ENCODE measurements at places on chromosomes 11 and 22.

DNA sequence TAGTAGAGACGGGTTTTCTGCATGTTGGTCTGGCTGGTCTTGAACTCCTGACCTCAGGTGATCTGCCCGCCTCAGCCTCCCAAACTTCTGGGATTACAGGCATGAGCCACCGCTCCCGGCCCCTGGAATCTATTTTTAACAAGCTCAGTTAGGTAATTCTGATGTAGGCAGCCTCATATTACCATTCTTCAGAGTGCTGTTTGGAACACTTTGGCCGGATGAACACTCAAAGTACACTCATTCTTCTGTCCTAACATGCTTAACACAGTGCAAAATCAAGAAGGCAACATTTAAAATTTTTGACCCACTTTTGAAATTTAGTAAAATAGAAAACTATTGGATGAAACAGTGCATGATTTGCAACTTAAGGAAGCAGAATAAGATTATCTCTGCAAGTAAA lies 586.7 kb upstream of the CHORDC1 start:
- no peak for DNase-seq

- DNase-seq, result no peak
Measured at GRCh38 chr22:37862570-37863325, 13.5 kb downstream of the EIF3L start.

- no peak for DNase-seq
Measured at GRCh38 chr11:42800041-42800440, 511.8 kb upstream of the API5 start.

- DNase-seq, result no peak
Measured at GRCh38 chr11:65366340-65366773, 11.8 kb downstream of the TIGD3 start.

- DNase-seq, result no peak
Measured at GRCh38 chr11:61392981-61393595, 701 bp downstream of the TMEM216 start.

DNA sequence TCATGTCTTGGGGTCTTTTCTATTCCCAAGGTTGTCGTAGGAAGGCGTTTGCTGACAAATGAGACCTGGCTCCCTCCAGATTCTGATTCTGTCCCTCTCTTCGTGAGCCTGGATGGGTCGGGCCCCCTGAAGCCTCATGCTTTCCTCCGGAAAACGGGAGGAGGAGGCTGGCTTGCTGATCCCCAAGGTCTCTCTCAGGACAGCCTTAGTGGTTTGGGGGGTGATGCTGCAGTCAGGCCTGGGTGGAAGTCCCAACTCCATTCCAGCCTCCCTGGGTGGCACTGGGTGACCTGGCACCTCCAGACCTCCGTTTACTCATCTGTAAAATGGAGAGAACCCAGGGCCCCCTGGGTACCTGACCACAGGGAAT lies 23.4 kb upstream of the SMIM38 start:
- DNase-seq, result no peak

DNA sequence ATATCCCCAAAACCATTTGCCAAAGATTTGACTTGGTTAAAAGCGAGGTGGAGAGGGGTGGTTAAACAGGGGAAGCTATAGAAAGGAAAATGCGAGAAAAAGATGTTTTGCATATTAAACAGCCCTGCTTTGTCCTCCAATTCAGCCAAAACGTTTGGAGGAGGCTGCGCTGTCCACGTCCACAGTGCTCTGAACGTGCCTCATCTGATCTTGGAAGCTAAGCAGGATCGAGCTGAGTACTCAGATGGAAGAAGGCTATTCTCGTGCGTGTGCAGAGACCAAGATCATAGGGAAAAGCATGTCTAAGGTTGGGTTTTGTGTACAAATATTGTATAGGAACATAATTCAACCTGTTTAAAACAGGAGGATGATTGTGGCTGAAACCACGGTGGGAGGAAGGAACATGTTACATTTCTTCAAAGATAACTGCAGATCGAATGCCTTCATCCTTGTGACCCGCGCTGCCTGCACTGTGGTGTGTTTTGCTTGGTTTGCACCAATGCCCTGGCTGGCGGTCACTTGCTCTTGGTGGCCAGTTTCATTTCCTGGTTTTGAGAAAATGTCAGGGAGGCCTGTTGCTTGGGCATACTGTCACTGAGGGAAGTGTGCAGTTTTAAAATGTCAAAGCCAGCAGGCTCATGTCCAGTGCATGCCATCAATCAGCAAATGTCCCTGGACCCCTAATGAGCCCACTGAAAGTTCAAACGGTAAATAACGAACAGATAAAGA lies 40.4 kb downstream of the FLI1 start:
- DNase-seq, result no peak
